Fibroblast of the conjunctiva (primary cell): ENCODE measurements at places on chromosomes 6 and 20.

GRCh38 chr6:166955865-166956443, 396 bp downstream of the RNASET2 start:
- DNase-seq: no peak

GRCh38 chr6:3750317-3751076, 1.0 kb downstream of the PXDC1 start:
- no peak for DNase-seq

DNA sequence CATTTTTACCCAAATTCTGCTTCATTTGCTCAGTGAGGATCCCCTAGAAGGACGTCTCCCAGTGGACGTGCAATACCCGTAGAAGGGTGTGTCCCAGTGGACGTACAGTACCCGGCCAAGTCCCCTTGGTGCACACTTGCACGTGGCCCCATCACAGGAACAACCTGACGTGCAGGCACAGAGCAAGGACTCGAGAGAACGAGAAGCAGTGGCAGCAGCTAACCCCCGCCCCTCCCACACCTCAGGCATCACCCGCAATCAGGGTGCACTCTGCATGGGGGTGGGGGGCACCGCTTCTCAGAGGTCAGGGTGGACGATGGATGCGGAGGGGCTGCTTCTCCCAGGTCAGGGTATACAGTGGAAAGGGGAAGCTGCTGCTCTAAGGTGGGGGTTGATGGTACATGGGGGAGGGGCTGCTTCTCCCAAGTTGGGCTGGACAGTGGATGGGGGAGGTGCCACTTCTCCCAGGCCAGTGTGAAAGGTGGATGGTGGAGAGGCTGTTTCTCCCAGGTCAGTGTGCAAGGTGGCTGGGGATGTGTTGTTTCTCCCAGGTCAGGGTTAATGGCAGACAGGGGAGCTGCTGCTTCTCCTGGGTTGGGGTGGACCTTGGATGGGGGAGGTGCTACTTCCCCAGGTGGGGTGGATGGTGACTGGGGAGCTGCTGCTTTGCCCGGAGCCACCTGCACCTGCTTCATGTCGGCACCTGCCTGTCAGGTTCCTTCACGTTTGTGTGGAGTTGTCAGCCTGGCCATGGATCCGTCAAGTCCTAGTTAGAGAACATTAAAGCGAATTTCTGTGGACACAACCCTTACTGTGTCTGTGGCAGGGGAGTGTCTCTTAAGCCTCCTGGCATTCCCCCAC, 1.0 kb upstream of the THBS2 start:
- no peak for DNase-seq

DNA sequence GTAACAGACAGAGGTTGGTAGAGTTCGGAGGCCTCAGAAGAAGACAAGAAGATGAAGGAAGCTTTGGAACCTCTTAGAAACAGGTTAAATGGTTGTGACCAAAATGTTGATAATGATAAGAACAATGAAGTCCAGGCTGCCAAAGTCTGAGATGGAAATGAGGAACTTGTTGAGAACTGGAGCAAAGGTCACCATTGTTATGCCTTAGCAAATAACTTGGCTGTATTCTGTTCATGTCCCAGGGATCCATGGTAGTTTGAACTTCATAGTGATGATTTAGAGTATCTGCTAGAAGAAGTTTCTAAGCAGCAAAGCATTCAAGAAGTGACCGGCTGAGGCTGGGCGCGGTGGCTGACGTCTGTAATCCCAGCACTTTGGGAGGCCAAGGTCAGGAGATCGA, 11.1 kb upstream of the LSM14B start:
- no peak for DNase-seq

DNA sequence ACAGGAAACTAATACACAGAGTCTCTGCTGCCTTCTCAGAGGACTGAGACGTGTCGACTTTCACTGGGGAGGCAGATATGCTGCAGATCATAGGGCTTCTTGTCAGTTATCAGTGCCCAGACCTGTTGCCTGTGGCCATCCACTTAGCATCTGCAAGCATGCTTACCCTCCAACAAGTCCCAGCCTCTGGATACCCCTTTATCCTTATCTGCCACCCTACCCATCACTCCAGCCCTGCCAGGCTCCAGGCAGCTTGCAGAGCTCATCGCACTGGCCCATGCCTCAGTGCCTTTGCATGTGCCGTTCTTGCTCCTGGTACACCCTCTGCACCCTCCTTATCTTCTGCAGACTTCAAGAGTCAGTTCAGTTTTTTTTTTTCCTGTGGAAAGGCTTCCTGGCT, 119.2 kb downstream of the TOX2 start:
- no peak for DNase-seq

- DNase-seq: no peak
Measured at GRCh38 chr6:3962291-3963280, 113.4 kb downstream of the FAM50B start.

GRCh38 chr6:32460528-32460927, 20.8 kb downstream of the HLA-DRA start:
- DNase-seq: no peak

DNA sequence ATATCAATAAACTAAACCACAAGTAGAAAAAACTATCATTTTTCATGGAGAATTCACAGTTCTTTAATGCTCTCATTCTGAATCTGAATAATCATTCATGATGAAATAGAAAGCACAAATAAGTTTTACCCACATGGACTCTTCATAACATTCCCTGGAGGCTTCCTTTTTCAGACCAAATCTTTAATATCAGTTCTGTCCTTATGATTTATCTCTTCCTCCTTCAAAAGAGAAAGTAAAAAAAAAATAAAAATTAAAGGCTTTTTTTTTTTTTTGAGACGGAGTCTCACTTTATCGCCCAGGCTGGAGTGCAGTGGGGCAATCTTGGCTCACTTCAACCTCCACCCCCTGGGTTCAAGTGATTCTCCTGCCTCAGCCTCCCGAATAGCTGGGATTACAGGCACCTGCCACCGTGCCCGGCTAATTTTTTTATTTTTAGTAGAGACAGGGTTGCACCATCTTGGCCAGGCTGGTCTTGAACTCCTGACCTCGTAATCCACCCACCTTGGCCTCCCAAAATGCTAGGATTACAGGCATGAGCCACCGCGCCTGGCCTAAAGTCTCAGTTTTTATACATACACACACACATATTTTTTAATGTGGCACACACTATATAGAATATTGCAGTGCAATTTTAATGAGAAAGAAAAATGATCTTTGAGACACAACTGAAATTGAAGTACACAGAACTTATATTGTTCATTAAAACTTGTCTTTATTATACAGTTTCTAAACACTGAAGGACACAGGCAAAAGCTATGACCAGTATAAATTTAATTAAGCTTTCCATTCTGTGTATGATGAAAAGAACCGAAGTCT, 31.9 kb upstream of the ZNF217 start:
- no peak for DNase-seq

- no peak for DNase-seq
Measured at GRCh38 chr6:70072540-70073179, 206.3 kb downstream of the COL19A1 start.

DNA sequence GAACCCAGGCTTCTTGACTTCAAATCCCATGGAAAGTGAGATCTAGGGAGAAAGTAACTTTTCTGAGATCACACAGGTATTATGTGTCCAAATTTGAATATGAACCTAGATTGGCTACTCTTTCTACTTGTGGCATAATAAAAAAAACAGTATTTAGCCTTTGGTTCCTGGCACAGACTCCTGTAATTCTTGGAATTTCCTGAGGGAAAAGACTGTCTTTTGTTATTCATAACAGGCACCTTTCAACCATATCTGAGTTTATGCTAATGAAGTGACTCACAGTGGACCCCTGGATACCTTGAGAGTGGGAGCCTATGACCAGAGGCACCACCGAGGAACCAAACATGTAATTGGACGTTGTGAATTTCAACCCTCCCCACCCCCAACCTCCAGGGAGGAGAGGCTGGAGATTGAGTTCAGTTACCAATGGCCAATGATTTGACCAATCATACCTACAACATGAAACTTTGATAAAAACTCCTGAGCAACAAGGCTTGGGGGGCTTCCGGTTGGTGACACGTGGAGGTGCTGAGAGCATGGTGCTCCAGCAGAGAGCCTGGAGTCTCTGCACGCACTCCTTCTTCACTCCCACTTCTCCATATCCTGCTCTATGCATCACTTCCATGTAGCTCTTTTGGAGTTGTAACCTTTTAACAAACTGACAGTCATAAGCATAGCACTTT, 48.8 kb downstream of the LAMA4 start:
- no peak for DNase-seq

DNA sequence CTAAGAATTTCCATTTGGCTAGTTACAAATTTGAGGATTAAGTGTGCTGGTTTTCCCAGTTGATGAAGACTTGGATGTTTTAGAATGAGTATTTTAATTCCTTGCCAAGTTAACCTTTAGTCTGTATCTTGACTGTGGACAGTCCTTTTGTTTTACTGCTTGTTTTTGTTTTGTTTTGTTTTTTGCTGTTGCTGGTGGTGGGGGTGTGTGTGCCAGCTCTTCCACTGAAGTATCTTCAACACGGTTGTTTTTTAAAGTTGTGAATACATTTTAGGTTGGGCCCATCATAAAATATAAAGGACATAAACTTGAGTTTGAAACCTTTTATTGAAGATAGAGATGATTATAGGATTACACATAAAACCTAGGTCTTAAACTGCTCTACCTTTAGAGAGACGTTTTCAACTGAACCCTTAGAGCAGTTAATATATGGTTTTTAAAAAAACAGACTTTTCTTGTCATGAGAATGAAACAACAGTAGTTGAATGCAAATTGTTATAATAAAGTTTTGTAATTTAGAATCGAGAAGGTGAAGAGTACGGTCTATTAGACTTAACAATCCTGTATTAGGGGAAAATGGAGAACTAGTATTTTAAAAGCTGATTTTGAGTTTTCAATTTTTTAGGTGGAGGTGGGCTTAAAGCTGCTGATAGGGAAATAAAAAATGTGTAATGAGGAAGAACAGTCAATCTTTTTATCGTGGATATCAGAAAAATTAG, 4.0 kb downstream of the QKI start:
- DNase-seq: no peak

DNA sequence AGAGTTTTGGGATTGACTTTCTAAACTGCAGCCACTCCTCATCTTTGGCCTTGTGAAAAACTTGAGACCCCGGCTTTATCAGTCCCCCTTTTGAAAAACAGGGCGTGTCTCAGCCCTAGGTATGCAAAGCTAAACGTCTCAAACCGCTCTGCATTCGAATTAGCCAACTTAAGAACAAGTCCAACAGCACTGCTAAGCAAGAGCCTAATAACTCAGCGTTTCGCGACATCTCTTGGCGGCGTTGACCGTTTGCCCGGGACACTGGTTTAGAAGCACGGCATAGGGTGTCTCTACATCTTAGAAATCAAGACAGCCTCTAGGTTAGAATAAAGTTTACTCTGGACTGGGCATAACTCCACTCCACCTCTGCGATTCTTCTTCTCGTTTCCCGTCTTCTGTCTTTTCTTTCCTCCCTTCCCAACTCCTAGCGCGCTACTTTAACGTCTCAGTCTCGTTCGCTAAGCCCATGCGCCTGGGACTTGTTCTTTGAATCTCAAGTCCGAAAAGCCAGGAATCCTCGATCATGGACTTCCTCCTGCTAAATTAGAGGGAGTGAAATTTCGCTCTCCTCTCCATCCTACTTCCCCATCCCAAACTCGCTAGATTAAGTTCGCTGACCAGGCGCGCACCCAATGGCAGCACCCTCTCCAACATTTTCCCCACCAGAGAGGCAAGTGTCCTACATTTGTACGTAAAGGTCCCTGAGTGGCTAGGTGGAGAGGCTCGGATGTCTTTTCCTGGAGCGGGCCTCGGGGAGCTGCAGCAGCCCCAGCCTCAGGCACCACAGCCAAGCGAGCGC, 10.5 kb upstream of the TFAP2A start:
- no peak for DNase-seq

DNA sequence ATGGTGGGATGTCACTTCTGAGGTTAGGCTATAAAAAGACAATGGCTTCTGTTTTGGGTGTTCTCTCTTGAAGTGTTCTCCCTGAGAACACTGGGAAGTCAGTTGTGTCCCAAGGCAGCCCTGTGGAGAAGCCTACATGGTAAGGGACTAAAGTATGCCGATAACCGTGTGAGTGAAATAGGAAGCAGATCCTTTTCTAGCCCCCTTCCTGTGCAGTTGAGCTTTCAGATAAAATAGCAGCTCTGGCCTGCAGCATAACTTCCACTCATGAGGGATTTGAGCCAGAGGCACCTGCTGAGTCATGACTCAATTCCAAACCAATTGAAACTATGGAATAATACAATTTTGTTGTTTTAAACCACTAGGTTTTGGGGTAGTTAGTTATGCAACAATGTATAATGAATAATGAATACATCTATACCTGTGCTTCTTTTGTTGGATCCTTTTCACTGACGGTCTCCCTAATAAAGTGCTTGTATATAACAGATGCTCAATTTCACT, 241.6 kb downstream of the TFAP2B start:
- DNase-seq: no peak

DNA sequence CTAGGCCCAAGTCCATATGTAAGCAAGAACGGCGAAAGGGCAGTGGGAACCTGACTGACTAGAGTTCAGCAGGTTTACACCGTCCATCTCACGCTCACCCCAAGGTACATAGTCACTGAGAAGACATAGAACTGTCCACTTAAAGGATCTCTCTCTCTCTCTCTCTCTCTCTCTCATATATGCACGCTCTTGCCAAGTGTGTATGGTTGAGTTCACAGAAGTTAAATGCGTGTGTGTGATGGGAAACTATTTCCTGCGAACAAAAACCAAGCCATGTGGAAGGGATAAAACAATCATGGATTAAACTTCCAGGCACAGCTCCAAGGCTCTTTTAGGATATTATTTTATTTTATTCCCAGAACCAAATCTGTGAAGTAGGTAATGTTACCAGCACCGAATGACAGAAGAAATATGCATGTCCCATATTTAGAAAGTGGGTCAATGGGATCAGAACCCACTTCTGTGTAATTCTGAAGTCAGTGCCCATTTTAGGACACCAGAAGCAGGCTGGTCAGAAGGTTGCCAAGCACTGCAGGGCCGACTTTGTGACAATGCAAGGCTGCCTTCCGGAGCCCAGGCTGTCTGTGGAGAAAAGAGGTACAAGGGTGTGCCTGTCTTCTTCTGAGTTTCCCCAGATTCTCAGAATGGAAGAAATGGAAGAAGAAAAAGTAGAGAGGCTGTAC, 49.2 kb upstream of the MAP7 start:
- DNase-seq: no peak

GRCh38 chr6:30396833-30397479, 52.0 kb downstream of the RPP21 start:
- DNase-seq: peak; percentile 38

- no peak for DNase-seq
Measured at GRCh38 chr6:11146117-11146826, 34.7 kb upstream of the ERVFRD-1 start.

GRCh38 chr20:23126281-23127061, 40.3 kb upstream of the CD93 start:
- DNase-seq: no peak

GRCh38 chr6:53813096-53813495, 18.3 kb downstream of the LRRC1 start:
- DNase-seq: no peak

DNA sequence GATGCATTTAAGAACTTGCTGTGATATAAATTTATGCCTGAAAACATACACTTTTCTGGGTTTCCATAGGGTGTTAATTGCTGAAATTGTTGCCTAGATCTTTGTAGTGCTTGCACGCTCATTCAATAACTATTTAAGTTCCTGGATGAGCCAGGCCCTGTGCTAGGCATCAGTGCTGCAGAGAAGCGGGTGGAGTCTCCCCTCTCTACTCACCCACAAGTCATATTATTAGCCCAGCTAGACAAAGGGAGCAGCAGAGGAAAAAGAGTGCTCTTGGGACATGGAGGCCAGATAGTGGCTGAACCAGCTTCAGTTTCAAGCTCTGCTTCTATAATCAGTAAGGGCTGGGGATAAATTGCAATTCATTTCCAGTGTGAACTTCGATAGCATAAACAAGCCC, 329.1 kb downstream of the TFAP2B start:
- DNase-seq: no peak
